Ecto neural progenitor cell (in vitro differentiated cells): ENCODE measurements at places on chromosomes 13 and 19.

- DNase-seq, result peak; percentile 84
Observed at GRCh38 chr19:39514840-39515550, at the start of gene SELENOV. Gene SELENOV (plus strand): TSS chr19:39515139. CDS start chr19:39515213, 74 bp downstream.

- DNase-seq, result no peak
Observed at GRCh38 chr13:46142776-46143175, 37.9 kb upstream of the CPB2 start.

- no peak for DNase-seq
Observed at GRCh38 chr13:102318233-102318632, 83.6 kb downstream of the FGF14 start.

DNA sequence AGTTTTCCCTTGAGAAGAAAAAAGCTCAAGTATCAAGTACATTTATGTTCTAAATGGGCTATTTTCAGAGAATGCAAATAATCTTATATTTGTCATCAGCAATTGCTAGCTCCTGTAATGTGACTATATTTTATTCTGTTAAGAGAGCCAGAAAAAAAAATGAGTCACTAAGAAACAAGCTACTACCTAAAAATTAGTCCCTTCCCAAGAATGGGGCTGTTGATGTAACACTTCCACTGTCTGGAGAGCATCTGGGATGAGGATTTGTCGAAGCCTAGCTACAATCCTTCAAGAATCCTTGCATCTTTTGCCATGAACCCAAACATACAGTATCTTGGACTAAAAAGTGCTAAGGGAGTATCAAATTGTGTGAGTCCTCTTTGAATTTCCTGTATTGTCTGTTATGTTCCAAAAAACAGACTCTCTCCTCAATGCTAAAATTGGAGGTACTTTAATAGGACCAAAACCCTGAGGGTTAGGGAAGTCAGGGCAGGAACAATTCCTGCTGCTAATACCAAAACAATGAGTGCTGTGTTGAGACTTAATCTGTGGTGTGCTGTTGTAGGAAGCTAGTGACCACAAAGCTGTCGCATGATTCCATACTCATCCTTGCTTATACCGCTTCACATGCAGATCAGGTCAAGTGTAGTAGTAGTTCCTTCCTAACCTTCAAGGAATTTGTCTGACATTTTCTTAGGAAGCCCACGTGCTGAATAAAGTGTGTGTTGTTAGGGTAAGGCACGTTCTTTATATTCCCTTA, 4.9 kb upstream of the ZC3H13 start:
- DNase-seq, result no peak
